HEK293T (cell line): ENCODE measurements at places on chromosomes 5 and 9.

- no peak for DNase-seq
These were observed 5.5 kb downstream of the MAN2A1 start for GRCh38 chr5:109695005-109695926.

- no peak for DNase-seq
These were observed 1.3 kb downstream of the SCGB3A1 start for GRCh38 chr5:180589771-180590542.

GRCh38 chr9:13053504-13053903, 226.0 kb downstream of the MPDZ start:
- DNase-seq: no peak

- DNase-seq: no peak
These were observed 76.6 kb downstream of the PAPPA start for GRCh38 chr9:116230051-116230632.

GRCh38 chr5:98962587-98962986, 33.8 kb upstream of the CHD1 start:
- DNase-seq: no peak

- no peak for DNase-seq
These were observed 74.1 kb downstream of the SERINC5 start for GRCh38 chr5:80181618-80182211.
